ENCODE measurements at places on chromosomes 3 and 15.

DNA sequence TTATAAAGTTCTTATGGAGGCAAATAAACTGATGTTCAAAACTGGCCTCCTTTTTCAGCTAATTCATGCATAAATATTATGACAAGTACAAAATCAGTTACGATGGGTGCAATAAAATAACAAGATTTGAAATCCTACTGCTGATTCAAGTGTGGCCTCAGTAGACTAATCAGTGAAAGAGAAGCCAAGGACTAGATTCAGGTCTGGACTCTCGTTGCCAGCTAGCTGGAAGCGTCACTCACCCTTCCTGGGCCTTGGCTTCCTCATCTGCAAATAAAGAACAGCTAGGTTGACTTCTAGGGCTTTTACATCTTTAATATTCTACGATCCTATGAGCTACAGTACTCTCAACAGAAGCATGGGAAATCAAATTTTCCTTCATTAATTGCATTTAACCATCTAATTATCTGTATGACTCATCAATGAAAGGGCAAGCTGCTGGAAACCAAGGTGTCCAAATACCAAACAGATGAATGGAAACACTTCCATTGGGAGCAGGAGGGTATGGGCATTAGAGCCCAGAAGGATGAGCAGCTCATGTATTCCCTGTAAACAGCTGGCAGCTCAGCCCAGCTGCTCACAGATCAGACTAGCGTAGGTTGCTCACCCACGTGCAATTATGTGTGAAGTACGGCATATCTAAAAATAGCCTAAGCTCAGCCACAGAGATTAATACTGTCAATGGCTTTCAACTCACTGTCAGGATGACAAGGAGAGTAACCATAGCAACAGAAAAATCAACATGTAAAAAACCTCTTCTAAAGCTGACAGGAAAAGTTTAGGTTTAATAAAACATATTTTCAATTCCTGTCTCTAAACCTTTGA, 294.8 kb downstream of the PLCL2 start:
- no peak for DNase-seq

- DNase-seq: no peak
These were observed 23.6 kb downstream of the SIAH2 start for GRCh38 chr3:150739200-150739863.

- DNase-seq: no peak
These were observed 22.4 kb upstream of the SMAD6 start for GRCh38 chr15:66679657-66680108.

GRCh38 chr3:151816091-151816604, 2.2 kb downstream of the AADAC start:
- DNase-seq: no peak

GRCh38 chr3:73243740-73244139, 182.3 kb downstream of the EBLN2 start:
- DNase-seq: no peak

GRCh38 chr15:55737373-55737772, 5.6 kb downstream of the PRTG start:
- no peak for DNase-seq

DNA sequence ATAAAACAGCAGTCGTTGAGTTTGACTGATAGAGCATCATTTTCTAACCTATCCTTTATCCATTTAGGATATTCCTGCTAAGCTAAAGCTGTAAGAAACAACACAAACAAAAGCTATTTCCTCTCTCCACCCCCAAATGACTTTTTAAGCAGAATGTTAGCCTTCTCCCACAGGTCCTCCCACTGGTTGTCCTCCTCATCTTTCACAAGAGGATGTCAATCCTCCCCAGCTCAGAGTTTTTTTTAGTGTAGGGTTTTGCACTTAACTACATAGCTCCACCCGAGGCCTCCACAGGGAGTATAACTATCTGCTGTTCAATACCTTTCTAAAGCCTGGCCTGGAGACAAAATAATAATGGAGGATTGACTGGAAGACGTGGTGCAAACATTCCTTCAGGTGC, 7.8 kb downstream of the SETMAR start:
- DNase-seq: no peak

DNA sequence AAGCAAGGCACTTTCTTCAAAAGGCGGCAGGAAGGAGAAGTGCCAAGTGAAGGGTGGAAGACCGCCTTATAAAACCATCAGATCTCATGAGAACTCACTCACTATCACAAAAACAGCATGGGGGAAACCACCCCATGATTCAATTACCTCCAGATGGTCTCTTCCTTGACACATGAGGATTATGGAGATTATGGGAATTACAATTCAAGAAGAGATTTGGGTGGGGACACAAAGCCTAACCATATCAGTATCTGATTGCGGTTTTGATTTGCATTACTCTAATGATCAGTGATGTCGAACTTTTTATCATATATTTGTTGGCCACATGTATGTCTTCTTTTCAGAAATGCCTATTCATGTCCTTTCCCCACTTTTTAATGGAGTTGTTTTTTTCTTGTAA, 549.3 kb upstream of the IL12A start:
- no peak for DNase-seq

DNA sequence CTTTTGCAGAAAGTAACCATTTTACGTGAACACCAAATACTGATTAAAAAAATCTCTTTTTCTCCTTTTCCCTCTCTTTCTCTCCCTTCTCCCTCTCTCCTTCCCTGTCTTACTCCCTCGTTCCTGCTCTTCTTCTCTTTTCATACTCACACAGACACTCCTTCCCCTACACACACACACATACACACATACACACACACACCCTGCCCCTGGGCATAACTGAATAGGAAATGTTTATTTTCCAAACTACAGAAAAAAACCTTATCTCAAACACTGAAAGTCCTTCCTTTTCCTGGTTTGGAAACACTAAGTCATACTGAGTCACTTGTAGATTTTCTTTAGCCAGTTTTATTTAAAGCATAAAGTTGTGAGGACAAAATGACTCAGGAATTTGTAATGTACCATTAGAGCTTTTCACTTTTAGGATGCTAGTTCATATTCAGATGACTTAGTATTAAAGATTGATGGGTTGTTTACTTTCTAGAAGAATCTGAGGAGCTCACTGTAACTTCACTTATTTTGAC, 62.4 kb downstream of the MBNL1 start:
- no peak for DNase-seq

DNA sequence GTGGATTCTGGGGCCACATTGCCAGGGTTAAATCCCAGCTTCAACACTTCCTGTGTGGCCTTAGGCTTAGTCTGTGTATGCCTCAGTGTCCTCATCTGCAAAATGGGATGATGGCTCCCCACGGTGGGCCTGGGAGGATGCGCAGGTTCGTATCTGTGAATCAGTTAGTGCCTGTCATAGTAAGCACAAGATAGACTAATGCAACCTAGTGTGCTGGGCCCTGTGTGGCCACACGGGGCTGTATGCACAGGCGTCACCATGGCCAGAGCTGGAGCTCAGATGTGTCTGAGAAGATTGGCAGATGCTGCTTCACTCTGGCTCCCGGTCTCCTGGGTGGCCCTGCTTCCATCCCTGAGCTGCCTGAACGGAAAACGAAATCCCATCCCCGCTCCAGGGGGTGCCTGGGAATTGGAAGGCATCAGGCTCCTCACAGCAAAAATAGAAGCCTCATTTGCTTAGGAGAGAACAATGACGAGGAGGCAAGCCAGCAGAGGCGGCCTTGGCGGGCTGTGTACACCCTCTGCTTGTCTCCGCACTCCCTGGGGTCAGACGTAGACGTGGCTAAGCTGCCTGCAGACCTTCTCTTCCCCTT, 103.6 kb downstream of the APBA2 start:
- no peak for DNase-seq

GRCh38 chr15:32701863-32702262, 15.9 kb upstream of the GREM1 start:
- no peak for DNase-seq

DNA sequence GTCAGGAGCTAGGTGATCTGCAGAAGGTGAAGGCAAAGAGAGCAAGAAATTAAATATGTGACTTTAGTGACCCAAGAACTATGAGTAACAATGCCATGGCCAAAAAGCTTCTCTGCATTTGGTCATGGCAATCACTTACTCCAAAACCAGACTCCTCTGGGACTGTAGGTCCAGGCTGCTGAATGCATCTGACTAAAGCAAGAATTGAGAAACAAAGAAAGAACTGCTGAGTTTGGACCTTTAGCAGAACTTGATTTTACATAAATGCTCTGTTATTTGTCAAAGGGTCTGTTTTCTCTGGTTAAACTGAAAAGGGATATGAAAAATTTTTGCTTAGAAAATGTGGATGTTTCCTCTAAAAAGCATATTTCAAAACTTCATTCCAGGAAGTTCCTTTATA, 1102.2 kb downstream of the IGSF11 start:
- DNase-seq: no peak

DNA sequence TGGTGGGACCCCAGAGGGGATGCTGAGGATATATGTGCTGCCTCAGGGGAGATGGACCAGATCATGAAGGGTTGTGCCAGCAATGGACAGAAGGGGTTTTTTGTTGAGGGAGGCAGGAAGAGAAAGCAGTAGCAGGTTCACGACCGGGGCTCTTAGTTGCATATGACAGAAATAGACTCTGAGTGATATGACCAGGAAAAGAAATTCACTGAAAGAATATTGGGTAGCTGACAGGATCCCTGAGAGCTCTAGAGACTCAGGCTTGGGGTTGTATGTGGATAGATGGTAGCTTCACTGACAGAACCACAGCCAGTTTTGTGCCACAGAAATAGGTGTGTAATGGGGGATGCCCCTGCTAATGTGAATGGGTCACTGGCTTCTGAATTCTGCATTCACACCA, 241.6 kb downstream of the ZNF621 start:
- no peak for DNase-seq

- DNase-seq: no peak
These were observed 330.6 kb upstream of the EPHA6 start for GRCh38 chr3:96483781-96484180.

GRCh38 chr15:52419494-52419893, 109.2 kb downstream of the MYO5A start:
- no peak for DNase-seq

- DNase-seq: no peak
These were observed 386.5 kb upstream of the TPM1 start for GRCh38 chr15:62656071-62656470.

DNA sequence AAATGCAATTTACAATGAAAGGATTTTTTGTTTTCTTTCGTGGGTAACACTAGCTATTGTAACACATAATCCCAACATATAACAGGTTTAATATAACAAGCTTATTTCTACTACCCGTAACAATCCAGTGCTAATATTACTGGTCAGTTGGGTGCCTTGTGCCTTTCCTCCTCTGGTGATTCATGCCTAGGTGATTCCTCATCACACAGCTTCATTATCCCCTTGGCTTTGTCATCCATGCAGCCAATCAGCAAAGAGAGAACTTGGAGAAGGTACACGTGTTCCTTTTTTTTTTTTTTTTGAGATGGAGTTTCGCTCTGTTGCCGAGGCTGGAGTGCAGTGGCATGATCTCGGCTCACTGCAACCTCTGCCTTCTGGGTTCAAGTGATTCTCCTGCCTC, 30.7 kb downstream of the CHST14 start:
- DNase-seq: no peak

DNA sequence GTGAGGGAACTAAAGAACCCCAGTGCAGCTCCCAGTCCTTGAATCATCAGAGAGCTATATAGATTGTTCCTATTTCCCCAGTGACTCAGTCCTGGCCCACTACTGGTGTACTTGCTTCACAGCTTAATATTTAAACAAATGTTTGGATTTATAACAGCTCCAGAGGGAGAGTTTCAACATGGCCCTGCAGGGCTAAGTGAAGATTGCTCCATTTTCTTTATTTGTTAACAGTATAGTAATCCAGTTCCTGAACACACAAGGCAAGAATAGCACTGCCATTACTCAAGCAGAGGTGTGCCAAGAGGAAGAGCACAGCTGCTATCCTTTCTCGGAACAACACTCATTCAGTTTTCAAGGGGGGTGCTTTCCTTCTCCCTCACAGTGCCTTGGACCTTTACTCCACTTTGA, 6.5 kb downstream of the SQOR start:
- DNase-seq: no peak

DNA sequence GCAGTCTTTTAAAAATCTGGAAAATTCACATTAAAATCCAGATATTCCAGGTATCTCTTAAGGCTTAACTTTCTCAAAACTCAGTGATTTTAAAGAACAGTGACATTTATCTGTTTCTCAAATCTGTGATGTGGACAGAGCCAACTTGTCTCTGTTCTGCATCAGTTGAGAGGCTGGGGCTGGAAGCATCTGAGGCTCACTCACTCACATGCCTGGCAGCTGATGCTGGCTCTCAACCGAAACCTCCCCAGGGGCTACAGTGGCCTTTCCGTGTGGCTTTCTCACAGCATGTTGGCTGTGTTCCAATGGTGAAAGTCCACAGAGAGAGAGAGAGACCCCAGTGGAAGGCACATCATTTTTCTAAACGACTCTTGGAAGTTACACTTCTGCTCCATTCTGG, 53.5 kb downstream of the CEMIP start:
- no peak for DNase-seq

DNA sequence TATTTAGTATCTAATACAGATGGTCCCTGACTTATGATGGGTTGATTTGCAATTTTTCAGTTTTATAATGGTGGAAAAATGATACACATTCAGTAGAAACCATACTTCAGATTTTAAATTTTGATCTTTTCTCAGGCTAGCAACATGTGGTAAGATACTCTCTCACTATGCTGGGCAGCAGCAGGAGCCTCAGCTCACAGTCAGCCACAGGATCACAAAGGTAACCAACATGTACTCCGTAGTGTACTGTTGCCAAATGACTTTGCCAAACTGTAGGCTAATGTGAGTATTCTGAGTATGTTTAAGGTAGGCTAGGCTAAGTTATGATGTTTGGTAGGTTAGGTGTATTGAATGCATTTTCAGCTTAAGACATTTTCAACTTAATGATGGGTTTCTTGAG, 498.6 kb upstream of the DPPA4 start:
- no peak for DNase-seq

- no peak for DNase-seq
These were observed 186.9 kb upstream of the TLE3 start for GRCh38 chr15:70284438-70285214.

- no peak for DNase-seq
These were observed 80.5 kb upstream of the SLC24A5 start for GRCh38 chr15:48040166-48040817.

GRCh38 chr3:50525987-50526386, 22.6 kb upstream of the CACNA2D2 start:
- no peak for DNase-seq

DNA sequence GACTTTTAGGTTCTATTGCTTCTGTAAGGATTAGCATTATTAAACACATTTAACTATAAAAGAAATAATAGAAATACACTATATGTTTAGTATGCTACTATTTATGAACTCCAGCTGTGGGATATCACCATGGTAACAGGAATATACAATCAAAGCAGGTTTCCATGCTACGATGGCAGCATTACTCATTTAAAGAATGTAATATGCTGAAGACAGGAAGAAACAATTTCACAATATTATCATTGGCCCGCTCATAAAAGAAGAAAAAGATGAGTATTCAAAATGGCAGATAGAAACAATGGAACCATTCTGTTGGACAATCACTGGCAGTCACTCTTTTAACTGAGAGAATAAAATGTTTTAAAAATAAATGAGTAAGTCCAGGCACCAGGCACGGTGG, 153.4 kb downstream of the CBLB start:
- DNase-seq: no peak

- DNase-seq: no peak
These were observed 2.7 kb downstream of the ANKRD28 start for GRCh38 chr3:15794842-15795650.

- DNase-seq: no peak
These were observed 16.3 kb downstream of the RGMA start for GRCh38 chr15:93072411-93073394.

- no peak for DNase-seq
These were observed 444.7 kb downstream of the MAGI1 start for GRCh38 chr3:65593780-65594752.

Data from esophagus squamous epithelium (tissue), 5 donors.